ENCODE measurements at places on chromosomes 2 and 18. TPM values are rescaled to one million over a fixed set of nuclear protein-coding genes. Genes with fewer than 3 reads are reported as not detected.

- H3K36me3 ChIP-seq: no peaks in the 10 kb centered on the region
- no peaks in the 10 kb centered on the region for H3K27me3 ChIP-seq
- DNase-seq: peak; percentile 85
- no peak overlapping the region for H3K4me3 ChIP-seq
- peaks cover 50% of the 10 kb centered on the region for H3K4me1 ChIP-seq
- H3K27ac ChIP-seq: no peak overlapping the region
Measured at GRCh38 chr2:95022309-95023221, 2.9 kb upstream of the MAL start.

GRCh38 chr18:47250391-47251046 lies 941 bp downstream of the SKOR2 start:
- no peaks in the 10 kb centered on the region for H3K36me3 ChIP-seq
- no peak overlapping the region for H3K4me3 ChIP-seq
- H3K27ac ChIP-seq: no peak overlapping the region
- DNase-seq: no peak

GRCh38 chr18:45109271-45109670 lies 428.6 kb downstream of the SETBP1 start:
- no peak for DNase-seq
- no peaks in the 10 kb centered on the region for H3K36me3 ChIP-seq
- H3K4me1 ChIP-seq: no peaks in the 10 kb centered on the region
- no peaks in the 10 kb centered on the region for H3K27me3 ChIP-seq

DNA sequence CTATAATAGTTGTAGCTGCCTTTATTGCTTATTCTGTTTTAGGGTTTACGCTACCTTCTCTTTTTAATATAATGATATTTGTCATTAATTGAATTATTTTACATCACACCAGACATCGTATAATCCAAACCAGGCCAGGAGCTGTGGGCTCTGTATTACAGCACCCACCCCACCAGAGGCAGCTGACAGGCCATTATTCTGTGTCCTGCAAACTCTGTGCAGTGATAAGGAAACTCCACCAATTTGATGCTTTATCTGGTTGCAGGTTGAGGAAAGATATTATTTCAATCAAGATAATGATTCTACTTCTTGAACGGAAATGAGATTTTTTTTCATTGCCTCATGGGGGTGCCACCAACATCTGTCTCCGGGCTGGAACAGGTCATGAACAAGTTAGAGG lies 227.3 kb downstream of the ZBTB7C start:
- peaks cover 9% of the 10 kb centered on the region for H3K27me3 ChIP-seq
- no peak for DNase-seq
- no peak overlapping the region for H3K4me3 ChIP-seq
- no peak overlapping the region for H3K27ac ChIP-seq
- H3K4me1 ChIP-seq: no peaks in the 10 kb centered on the region

DNA sequence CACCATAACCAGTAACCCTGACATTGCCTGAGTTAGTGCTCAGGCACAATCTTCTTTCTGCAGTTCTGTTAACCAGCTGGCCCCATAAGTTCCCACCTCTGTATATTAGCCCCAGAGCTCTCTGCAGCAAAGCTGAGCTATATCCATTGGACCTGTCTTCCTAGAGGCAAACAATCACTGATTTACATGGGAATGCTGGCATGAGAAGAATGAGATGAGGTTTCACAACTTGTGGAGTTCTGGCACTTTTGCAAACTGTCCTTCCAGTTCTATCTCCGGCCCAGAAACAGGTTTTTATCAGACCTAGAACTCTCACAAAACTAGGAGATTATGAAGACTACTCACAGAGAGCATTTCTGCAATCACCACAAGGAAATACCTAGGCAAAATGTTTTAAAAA lies 7.9 kb upstream of the CCBE1 start:
- DNase-seq: no peak
- no peaks in the 10 kb centered on the region for H3K4me1 ChIP-seq
- H3K27ac ChIP-seq: no peak overlapping the region
- no peak overlapping the region for H3K4me3 ChIP-seq
- no peaks in the 10 kb centered on the region for H3K27me3 ChIP-seq

GRCh38 chr2:233556881-233557736 lies 9.5 kb downstream of the USP40 start:
- DNase-seq: no peak
- H3K27me3 ChIP-seq: no peaks in the 10 kb centered on the region
- H3K27ac ChIP-seq: no peak overlapping the region
- H3K4me3 ChIP-seq: no peak overlapping the region
- peaks cover 5% of the 10 kb centered on the region for H3K4me1 ChIP-seq

DNA sequence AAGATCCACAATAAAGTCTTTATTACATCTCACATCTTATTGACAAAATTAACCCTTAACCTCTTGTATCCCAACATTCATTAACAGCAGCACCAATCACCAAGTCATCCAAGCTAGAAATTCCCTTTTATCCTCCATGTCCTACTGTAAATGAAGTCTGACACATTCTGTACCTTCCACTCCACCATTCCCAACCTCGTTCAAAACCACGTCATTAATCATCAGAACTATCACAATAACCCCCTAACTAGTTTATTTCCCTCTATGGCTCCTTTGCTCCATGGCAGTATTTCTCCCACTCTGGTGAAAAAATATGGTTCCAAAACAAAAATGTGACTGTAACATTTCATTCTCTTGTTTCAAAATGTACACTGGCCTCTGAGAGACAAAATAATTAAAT lies 1626.2 kb downstream of the LRP1B start:
- H3K27me3 ChIP-seq: no peaks in the 10 kb centered on the region
- H3K27ac ChIP-seq: no peak overlapping the region
- H3K4me1 ChIP-seq: no peaks in the 10 kb centered on the region
- no peak overlapping the region for H3K4me3 ChIP-seq
- no peak for DNase-seq

GRCh38 chr18:12278741-12279682 lies 24.9 kb downstream of the CIDEA start:
- H3K4me1 ChIP-seq: no peaks in the 10 kb centered on the region
- H3K4me3 ChIP-seq: no peak overlapping the region
- no peaks in the 10 kb centered on the region for H3K36me3 ChIP-seq
- no peak overlapping the region for H3K27ac ChIP-seq

DNA sequence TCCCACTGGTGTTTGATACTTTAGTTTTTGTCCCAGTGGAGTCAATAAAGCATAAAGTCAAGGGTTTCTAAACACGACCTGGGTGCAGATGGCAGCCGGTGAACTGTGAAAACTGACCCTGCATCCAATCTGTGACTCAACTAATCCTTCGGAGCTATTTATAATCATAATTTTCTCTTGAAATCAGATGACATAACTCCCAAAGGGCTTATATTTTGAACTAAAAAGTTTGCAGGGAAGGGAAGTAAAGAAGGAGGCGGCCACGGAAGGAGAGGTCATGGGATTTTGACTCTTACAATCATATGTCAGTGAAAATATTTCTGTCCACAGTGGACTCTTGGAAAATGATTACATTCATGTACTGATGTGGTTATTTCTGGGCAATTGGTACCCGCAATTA lies 178.5 kb downstream of the PDE1A start:
- H3K27ac ChIP-seq: no peak overlapping the region
- no peaks in the 10 kb centered on the region for H3K4me1 ChIP-seq

GRCh38 chr2:29575370-29575890 lies 346.0 kb downstream of the ALK start:
- H3K4me1 ChIP-seq: no peaks in the 10 kb centered on the region
- no peak for DNase-seq
- no peak overlapping the region for H3K27ac ChIP-seq

DNA sequence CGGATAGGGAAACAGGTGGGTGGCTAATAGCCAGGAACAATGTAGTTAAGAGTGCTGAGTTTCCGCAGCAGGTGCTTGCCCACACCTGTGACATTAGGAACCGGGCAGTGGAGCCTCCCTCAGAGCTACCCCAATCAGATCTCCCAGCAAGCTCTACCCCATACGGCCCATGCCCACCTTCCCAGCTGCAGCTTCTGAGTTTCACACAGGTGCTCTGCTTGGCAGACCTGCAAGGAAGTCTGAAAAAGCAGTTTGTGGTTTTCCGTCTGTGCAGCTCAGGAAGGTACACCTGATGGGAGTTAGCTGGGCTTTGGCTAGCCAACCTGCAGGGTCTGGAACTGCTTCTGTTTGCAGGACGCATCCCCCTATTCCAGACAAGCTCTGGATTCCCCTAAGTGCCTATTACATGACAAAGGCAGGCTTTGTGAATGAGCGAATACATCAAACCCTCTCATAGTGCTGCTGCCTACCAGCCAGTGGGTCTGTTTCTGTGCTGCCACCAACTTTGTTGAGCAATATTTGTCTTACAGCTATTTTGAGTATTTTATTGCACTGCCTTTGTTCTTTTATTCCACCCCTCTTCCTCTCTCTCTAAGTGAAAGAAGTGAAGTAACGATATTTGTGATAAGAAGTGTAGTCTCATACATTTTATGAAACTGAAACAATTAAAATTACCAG lies 24.7 kb upstream of the CEP68 start:
- H3K27me3 ChIP-seq: no peaks in the 10 kb centered on the region
- no peaks in the 10 kb centered on the region for H3K36me3 ChIP-seq
- H3K4me3 ChIP-seq: no peak overlapping the region
- H3K4me1 ChIP-seq: peaks cover 28% of the 10 kb centered on the region
- DNase-seq: no peak

DNA sequence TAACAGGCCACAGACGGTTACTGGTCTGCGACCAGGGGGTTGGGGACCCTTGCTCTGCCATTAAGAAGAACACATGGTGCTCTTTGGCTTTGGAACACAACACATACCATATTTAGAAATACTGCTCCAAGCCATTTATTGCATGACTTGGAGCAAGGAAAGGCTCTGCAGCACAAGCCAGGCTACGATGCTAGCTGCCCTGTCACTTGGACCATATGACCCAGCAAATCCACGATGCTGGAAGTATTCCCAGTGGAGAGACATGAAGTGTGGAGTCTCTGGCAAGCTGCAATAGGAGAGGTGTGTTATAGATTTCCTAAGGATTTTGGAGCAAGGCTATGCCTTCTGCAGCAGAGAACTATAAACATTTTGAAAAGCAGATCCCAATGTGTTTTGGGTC lies 171.2 kb downstream of the HAUS1 start:
- no peak overlapping the region for H3K4me3 ChIP-seq
- H3K36me3 ChIP-seq: no peaks in the 10 kb centered on the region
- DNase-seq: no peak

- H3K27me3 ChIP-seq: no peaks in the 10 kb centered on the region
- peaks cover 11% of the 10 kb centered on the region for H3K4me1 ChIP-seq
- no peak overlapping the region for H3K27ac ChIP-seq
- no peak overlapping the region for H3K4me3 ChIP-seq
- no peaks in the 10 kb centered on the region for H3K36me3 ChIP-seq
- no peak for DNase-seq
Measured at GRCh38 chr2:37570773-37571586, 100.5 kb downstream of the CDC42EP3 start.

GRCh38 chr2:119981896-119982295 lies 31.0 kb upstream of the EPB41L5 start:
- peaks cover 7% of the 10 kb centered on the region for H3K36me3 ChIP-seq
- H3K27me3 ChIP-seq: no peaks in the 10 kb centered on the region
- no peak for DNase-seq
- H3K4me1 ChIP-seq: no peaks in the 10 kb centered on the region

HYCC2 gene
- total RNA-seq: 29.2 TPM

LAMA3 gene
- 0.19 TPM for total RNA-seq

ZNF521 gene
- not detected for total RNA-seq

PSMD14 gene
- 22.1 TPM for total RNA-seq

SLC30A3 gene
- not detected for total RNA-seq

PLCL1 gene
- 28.3 TPM for total RNA-seq

OSBPL1A gene
- 2.7 TPM for total RNA-seq

LAMA1 gene
- not detected for total RNA-seq

ANAPC1 gene
- 39.5 TPM for total RNA-seq

FMNL2 gene
- total RNA-seq: 0.30 TPM

CROCC2 gene
- total RNA-seq: not detected

All from CD4-positive, alpha-beta T cell (primary cell).